ENCODE measurements at places on chromosomes 6 and 20. TPM values are rescaled to one million over a fixed set of nuclear protein-coding genes. Genes with fewer than 3 reads are reported as not detected.
A peak's percentile ranks its signal among the peaks of the same experiment; 100 is the strongest.

- DNase-seq, result no peak
Observed at GRCh38 chr20:54643761-54644160, 168.4 kb downstream of the DOK5 start.

GRCh38 chr6:158558415-158559306, 1.2 kb upstream of the TMEM181 start:
- DNase-seq, result no peak

MEP1A gene
- not detected for total RNA-seq

DTD1 gene
- 62.0 TPM for total RNA-seq

DNA sequence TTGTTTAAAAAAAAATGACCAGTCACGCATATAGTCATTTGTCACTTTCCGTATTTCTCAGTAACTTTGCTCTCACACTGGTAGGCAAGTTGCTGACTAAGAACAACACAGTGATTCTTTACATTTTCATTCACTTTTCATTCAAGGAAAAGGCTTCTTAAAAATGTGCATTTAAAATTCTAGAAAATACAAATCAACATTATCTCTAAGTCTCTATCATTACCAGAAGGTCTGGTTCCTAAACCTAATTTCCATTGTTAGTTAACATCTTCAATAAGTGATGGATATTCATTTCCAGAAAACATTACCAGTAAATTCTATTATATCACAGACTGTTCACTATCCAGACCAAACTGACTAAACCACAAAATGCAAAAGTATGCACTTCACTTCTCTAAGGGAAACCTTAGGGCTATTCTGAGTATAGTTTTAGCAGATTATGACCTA, 115.3 kb downstream of the AHI1 start:
- no peak for DNase-seq

HDGFL1 gene
- total RNA-seq, result not detected

DNA sequence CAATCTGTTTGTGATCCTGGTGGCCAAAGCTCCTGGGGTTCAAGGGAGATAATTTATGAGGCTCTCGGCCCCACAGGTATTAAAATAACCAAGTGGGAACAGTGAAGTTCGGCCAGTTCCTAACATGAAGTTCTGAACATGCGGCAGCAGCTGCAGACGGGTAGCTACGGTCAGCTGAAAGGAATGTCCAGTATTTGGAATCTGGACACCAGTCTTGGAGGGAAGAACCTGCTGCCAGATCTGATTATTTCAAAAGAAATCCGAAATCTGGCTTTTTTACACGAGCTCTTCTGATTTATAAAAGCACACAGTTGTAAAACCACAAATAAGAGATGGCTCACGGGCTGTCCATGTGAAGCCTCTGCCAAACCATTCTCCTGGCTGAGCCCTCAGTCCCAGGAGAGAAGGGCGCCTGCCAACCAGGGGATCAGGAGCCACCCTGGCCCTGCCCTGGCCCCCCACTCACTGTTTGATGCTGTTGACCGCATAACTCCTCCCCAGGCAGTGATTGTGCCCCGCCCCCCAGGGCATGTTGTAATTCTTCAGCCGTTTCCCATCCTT, 28.2 kb upstream of the KCNB1 start:
- DNase-seq, result no peak

DNA sequence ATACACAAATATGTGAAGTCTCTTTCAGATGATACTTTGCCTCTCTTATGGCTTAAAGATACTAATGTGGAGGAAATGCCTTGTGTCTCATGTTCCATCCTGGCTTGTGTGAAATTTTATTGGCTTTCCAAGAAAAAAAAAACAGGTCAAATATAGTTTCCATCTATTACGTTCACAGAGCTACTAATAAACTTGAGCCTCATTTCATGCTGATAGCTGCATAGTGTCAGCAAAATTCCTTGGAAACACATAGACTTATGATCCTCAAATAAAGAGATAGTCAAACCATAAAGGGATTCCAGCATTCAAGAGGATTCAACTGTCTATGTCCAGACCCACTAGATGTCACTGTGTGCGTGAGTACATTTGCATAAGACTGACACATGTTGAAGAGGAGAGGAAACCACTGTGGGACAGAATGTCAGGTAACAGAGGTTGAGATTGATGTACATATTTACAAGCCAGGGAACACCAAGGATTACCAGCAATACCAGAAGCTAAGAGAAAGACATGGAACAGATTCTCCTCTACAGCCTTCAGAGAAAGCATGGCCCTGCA, 266.6 kb downstream of the COL12A1 start:
- DNase-seq, result no peak

SLC17A4 gene
- total RNA-seq, result not detected

LST1 gene
- total RNA-seq, result not detected

LRRC73 gene
- 0.26 TPM for total RNA-seq

ASIP gene
- not detected for total RNA-seq

NKX2-4 gene
- total RNA-seq, result 0.15 TPM

DNA sequence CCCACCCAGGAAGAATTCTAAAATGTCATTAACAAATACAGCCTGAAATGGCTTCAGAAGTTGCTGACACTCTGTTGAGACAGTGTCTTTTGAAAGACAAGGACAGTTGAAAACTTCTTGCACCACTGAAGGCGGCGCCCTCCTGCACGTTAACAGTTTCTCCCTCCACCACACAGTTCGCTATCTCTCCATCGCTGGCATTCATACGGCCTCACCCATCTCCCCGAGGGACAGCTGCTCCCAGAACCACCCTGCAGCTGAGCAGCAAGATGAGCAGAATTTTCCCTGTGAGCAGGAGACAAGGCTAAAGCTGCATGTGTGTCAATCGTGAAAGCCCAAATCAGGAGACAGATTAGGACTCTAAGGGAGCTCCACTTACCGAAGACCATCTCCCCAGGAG, 113.3 kb downstream of the LY86 start:
- DNase-seq, result no peak

DNA sequence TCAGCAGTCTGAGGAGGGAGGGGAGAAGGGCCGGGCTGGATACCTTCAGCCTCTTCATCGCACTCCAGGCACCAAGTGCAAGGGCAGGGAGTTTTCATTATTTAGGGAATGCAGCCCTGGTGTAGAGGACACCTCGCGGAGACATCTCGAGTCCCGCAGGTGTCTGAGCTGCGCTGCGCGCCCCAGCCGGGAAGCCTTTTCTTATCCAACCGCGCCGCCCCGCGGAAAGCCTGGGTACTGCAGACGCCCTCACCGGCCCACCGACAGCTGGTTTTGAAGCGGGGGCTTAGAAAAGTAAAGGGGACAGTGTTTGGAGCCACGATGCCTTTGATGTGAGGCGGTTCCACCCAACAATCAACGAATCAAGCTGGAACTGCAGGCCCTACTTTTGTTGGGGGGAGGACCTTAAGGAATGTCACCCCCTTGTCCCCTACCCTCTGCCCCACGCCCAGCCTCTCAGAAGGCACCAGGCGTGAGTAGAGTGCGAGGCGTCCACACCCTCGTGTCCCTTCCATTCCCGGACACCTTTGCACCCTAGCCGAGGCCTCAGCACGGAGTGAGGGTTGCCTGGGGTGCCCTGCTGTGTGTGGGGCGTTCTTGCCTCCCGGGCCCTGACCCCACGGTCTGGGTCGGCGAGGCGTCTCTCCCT, 8.6 kb downstream of the NKX2-2 start:
- peak; percentile 81 for DNase-seq

CLPSL1 gene
- not detected for total RNA-seq

BMP7 gene
- total RNA-seq, result 17.7 TPM

Measured in H9 (cell line).